ENCODE measurements at places on chromosomes 7 and 10.

DNA sequence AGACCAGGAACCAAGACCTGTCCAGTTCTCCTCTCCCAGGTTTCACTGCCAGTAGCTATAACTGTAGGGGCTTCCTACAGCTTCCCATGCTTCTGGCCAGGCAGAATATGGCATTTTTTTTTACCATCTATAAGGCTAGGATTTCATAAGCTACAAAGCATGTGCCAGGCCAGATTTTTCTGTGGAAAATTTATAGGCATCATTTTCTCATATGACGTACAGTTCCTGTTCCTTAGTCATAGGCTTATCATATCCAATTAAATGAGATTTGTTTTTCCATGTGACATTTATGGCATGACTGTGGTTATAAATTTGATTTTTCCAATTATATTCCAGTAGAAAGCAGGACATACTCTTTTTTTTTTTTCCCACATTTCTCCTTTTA, 208.6 kb upstream of the NPY start:
- DNase-seq: no peak

DNA sequence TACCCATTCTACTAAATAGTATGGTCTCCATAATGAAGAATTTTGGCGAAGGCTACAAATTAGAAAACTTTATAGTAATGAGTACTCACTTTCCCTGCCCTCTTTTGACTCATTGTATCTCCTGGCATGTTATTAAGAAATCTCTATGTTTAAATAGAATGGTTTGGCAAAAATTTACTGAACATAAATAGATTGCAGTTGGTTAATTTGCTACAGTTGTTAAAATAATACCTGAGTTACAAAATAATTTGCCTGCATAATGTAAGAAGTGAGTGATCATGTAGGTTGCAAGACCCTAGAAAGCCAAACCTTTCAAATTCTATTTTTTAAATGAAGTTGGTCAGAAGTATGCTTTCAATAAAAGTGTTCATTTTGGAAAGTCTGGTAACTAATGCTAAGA, 176.8 kb upstream of the AHR start:
- no peak for DNase-seq

DNA sequence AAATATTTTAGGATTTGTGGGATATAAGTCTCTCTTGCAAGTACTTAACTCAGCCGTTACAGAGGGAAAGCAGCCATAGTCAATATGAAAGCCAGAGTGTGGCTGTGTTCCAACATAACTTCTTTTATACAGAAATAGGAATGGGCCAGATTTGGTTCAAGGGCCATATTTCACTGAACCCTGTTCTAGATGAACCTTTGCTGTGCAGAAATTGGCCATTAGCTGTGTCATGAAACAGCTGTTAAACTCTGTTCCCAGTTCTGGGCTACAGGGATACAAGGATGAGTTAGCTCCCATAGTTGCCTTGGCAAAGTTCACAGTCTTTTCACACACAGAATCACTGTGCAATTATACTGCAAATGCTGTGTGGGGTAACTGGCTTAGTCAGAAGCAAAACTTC, 213.9 kb upstream of the LRRN3 start:
- DNase-seq: no peak

- no peak for DNase-seq
These were observed 562 bp downstream of the GRK5 start for GRCh38 chr10:119207713-119208552.

GRCh38 chr7:2138146-2138765, 94.5 kb downstream of the MAD1L1 start:
- no peak for DNase-seq

DNA sequence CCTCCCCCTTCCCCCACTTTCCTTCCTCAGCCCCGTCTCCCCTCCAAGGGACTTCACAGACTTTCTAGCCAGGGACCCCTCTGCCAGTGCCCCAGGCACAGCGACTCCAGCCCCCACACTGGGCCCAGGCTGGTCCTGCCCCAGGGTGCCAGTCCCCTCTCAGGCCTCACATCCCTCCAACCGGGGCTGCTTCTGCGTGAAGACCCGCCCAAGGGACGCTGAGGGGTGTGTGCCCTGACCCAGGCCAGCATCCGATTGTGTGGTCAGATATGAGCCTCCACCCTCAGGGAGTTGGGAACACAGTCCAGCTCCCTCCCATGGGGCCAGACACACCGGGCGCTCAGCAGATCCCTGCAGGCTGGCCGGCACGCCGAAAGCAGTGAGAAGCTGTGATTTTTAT, 97.0 kb downstream of the MICALL2 start:
- DNase-seq: no peak

DNA sequence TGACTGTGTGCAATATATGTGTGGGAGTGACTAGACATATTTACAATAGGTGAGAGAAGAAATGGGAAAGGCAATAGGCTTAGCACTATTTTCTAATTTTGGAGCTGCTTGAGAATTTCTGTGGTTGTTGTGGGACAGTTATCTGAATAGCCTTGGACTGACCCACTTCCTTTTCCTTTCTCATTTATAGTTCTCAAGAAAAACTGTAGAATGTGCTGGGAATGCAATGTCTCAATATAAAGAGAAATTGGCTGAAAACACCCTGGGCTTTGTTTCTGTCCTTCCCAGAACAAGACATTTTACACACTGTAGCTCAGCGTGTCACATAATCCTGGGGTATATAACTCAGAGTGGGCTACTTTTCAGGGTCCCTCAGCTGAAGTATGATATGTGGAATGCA, 153.0 kb upstream of the RHOBTB1 start:
- no peak for DNase-seq

GRCh38 chr7:132666071-132666773, 90.0 kb upstream of the PLXNA4 start:
- DNase-seq: no peak

DNA sequence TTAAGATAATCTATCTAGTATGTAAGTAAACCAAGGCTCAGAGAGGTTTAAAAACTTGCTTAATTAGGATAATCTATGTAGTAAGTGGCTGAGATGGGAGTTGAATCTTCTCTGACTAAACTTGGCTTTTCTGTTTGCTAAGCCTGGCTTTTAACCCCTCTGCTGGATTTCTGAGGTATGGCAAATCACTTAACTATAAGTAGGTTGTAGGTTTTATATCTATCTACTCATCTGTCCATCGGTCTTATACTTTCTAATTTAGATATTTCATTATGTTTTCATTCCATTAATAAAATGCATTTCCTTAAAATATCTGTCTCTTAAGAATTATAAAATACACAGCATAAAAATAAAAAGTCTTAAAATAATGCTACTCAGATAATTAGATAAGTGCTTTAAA, 59.4 kb downstream of the ST7 start:
- no peak for DNase-seq

- DNase-seq: no peak
These were observed 99.6 kb downstream of the CARD11 start for GRCh38 chr7:2943851-2944601.

- DNase-seq: no peak
These were observed 125.7 kb downstream of the OAT start for GRCh38 chr10:124292911-124293615.

GRCh38 chr7:29146057-29146706, at the start of gene CPVL:
CPVL (minus strand) TSS chr7:29146537; CDS start chr7:29121061, 25,476 bp downstream.
- no peak for DNase-seq

GRCh38 chr7:141512597-141512996, 38.6 kb upstream of the AGK start:
- no peak for DNase-seq

GRCh38 chr7:41882256-41882655, 179.4 kb upstream of the INHBA start:
- no peak for DNase-seq

- DNase-seq: no peak
These were observed 6.3 kb downstream of the RAPGEF5 start for GRCh38 chr7:22350466-22351328.

- DNase-seq: no peak
These were observed 684.6 kb downstream of the MAGI2 start for GRCh38 chr7:78768859-78769258.

DNA sequence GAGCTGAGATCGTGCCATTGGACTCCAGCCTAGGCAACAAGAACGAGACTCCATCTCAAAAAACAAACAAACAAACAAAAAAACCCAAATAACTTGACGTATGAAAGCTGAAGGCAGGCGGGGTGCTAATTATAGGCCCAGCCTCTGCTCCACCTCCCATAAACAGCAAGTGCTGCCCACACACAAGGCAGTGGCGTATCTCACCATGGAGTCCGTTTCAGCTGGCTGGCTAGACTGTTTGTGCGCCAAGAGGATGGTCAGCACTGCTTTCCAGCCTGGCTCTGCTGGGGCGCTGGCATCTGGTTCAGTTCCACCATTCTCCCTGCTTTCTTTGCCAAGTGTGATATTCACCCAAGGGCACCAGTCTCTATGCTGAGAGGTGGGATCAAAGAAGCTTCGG, 29.1 kb downstream of the ZC3HC1 start:
- DNase-seq: no peak

DNA sequence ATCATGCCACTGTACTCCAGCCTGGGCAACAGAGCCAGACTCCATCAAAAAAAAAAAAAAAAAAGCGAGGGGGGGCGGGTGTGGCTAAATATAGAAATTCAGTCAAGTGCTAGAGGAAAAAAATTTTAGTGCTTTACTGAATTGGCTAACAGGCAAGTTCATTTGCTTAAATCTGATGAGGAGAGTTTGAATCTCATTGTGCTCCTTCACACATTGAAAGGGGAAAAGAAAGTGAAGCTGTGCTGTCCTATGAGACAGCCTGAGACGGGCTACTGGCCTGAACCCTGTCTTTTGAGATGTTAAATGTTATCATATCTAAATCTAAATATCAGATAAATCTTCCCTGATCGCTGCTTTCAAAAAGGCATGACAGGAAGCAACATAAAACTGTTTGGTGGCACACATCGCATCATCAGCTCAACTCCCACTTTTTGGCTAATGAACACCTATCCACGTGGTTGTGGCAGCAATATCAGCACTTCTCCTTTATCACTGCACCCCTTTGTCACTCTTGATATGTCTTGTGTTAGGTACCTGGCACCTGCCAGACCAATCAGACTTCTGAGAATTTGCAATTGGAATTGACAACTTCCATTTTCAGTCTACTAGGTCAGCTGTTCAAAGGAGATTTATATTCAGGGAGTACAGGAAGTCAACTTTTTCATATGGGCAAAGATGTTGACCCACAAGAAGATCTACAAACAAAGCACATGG, 14.0 kb upstream of the IFIT1B start:
- DNase-seq: no peak

DNA sequence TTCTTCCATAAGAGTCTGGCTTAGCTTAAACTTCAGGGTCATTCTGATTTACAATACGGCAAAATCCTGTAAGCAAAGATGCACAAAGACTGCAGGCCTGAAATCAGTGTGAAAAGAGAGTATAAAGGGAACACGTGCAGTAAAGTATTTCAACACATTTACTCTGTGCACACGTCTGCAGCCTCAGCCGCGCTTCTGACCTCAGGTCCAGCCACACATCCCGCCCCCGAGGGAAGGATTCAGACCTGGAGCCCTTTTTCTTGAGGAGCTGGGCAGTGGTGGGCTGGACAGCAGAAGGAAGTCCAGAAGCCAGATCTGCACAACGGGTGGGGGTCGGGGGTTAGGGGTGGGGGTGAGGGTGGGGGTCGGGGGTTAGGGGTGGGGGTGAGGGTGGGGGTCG, 58.9 kb upstream of the FAM20C start:
- DNase-seq: no peak

DNA sequence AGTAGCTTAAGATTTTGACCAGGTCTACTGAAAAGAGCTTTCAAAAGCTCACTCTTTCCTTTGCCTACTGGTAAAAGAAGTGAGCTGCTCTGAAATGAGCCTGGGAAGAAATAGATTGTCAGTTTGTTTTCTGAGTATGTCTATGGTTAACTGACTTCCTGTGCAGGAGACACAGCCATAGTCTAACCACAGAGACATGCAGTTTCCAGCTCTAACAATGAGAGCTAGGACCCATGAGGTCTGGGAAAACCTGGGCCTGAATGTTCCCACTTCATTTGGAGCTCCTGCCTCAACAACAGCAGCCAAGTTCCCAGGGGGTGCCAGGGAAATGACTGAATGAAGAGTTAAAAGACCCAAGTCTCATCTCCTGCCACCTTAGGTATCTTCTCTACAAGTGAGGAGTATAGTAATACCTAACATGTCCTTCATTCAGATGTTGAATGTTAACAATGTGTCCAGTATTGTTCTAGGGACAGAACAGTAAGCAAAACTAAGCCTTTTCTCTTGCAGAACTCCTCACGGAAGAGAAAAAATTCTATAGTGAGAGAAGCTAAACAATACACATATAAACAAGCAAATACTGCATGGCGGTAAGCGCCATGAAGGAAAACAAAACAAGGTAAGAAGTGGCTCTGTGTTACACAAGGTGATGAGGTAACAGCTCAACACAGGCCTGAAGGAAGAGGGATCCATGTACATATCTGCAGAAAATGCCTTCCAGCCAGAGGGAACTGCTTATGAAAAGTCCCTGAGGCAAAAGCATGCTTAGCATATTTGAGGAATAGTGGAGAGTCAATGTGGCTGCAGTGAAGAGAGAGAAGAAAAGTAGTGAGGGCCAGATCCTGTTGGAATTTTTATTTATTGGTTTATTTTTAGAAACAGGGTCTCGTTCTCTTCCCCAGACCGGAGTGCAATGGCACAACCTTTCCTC, 26.4 kb upstream of the ANKRD1 start:
- no peak for DNase-seq

DNA sequence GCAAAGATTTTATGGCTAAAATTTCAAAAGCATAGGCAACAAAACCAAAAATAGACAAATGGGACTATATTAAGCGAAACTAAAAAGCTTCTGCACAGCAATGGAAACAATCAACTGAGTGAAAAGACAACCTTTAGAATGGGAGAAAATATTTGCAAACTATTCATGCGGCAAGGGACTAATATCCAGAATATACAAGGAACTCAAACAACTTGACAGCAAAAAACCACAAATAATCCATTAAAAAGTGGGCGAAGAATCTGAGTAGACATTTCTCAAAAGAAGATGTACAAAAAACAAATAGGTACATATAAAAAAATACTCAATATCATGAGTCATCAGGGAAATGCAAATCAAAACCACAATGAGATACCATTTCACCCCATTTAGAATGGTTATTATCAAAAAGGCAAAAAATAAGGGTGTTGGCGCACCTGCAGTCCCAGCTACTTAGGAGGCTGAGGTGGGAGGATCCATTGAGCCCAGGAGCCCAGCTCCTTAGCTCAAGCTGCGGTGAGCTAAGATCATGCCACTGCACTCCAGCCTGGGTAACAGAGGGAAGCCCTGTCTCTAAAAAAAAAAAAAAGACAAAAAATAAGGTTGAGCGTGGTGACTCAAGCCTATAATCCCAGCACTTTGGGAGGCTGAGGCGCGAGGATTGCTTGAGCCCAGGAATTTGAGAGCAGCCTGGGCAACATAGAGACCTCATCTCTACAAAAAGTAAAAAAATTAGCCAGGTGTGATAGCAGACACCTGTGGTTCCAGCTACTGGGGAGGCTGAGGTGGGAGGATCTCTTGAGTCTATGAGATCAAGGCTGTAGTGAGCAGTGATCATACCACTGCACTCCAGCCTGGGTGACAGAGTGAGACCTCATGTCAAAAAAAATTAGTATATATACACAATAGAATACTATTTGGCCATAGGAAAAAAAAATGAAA, 4.2 kb upstream of the CCM2 start:
- no peak for DNase-seq

- no peak for DNase-seq
These were observed 322.8 kb upstream of the GRM3 start for GRCh38 chr7:86320889-86321288.

All from urinary bladder (tissue), 4 donors.